ENCODE measurements at places on chromosomes 4 and X.
A peak's percentile ranks its signal among the peaks of the same experiment; 100 is the strongest.

DNA sequence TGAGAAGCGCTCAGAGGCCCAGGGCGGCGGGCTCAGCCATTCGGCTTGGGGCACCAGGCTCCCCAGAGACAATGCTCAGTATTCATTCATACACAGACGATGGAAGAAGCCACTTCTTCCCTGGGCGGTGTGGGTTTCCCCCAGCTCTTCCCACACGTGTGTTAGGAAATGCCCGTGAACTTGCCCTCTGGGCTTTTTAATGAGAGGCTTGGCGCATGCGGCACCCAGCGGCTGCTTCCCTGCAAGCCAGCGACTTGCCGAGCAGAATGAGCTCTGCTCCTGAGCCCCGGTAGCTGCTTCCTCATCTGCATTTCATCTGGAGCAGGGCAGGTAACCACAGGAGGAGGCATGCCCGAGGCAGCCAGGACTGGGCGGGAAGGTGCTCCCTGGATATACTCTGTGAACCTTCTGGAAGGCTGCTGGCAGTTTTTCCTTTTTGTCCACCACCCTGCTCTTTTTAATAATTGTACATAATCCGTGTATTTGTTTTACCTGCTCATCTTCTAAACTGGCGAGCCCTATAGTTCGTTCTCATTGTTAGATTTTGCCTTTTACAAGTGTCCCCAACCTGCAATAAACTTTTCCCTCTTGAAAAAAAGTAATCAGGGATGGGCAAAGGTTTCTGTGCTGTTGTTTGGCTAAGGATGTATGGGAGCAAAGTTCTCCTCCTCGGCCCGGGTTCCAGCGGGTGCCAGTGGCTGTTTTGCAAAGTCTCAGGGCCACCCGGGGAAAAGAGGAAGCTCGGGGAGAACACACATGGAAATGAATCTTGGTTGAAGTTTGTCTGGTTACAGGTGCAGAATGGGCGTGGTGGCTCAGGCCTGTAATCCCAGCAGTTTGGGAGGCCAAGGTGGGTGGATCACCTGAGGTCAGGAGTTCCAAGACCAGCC, 178.8 kb downstream of the DCLK2 start:
- no peak overlapping the region for H3K27ac ChIP-seq
- peaks cover 13% of the 10 kb centered on the region for H3K36me3 ChIP-seq
- H3K4me3 ChIP-seq, result no peak overlapping the region
- H3K4me1 ChIP-seq, result peaks cover 9% of the 10 kb centered on the region
- H3K27me3 ChIP-seq, result peaks cover 4% of the 10 kb centered on the region
- DNase-seq, result no peak

GRCh38 chr4:37993806-37994205, 33.6 kb downstream of the PTTG2 start:
- peaks cover 14% of the 10 kb centered on the region for H3K4me1 ChIP-seq
- peaks cover 5% of the 10 kb centered on the region for H3K36me3 ChIP-seq
- H3K4me3 ChIP-seq, result no peak overlapping the region
- H3K27ac ChIP-seq, result no peak overlapping the region
- no peak for DNase-seq
- H3K27me3 ChIP-seq, result peaks cover 6% of the 10 kb centered on the region

- no peak overlapping the region for H3K27ac ChIP-seq
- no peaks in the 10 kb centered on the region for H3K27me3 ChIP-seq
- DNase-seq, result no peak
- no peaks in the 10 kb centered on the region for H3K36me3 ChIP-seq
- H3K4me3 ChIP-seq, result no peak overlapping the region
- no peaks in the 10 kb centered on the region for H3K4me1 ChIP-seq
Measured at GRCh38 chr4:97317671-97318070, 825.6 kb downstream of the STPG2 start.

DNA sequence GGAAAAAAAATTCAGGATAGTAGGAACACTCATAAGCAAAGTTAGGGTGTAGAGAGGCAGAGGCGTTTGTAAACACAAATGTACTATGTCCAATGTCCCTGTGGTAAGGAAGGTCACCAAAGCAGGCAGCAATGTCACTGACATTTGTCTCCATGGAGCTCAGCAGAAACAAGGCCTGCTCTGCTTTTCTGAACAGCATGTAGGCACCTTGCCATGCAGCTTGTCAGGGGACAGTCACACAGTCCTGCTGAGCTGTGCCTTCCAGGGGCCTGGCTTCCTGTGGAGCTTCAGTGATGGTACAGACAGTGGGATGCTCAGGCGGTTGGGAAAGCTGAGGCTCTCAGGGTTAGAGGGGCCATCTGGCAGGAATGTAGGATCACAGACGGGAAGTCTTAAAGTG, 74.5 kb upstream of the HS3ST1 start:
- DNase-seq, result peak; percentile 28
- H3K27ac ChIP-seq, result peak overlapping the region; percentile 71
- H3K36me3 ChIP-seq, result no peaks in the 10 kb centered on the region
- H3K27me3 ChIP-seq, result peaks cover 5% of the 10 kb centered on the region

DNA sequence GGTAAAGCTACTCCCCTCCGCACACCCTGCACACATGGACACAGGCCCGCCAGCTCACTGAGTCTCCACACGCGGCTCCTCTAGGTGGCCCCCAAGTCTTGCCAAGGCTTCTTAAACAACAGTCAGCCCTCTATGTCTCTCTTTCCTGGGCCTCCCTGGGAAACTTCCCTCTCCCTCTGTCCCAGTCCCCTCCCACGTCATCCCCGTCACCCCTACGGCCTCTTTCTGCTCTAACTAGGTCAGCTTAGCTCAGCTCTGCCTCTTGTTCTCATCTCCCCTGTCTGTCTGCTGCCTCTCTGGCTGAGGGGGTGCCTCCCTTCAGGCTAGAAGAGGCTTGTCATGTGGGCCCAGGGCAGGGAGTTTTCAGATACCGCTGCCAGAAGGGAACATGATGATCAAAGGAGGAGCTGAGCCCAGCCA, 38.8 kb downstream of the SEPTIN6 start:
- H3K27me3 ChIP-seq, result peaks cover 10% of the 10 kb centered on the region
- H3K4me3 ChIP-seq, result no peak overlapping the region
- no peak overlapping the region for H3K27ac ChIP-seq
- H3K4me1 ChIP-seq, result peaks cover 5% of the 10 kb centered on the region
- DNase-seq, result no peak

GRCh38 chrX:46447384-46447783, 97.8 kb downstream of the ZNF674 start:
- H3K27me3 ChIP-seq, result no peaks in the 10 kb centered on the region
- no peaks in the 10 kb centered on the region for H3K36me3 ChIP-seq
- peak overlapping the region; percentile 59 for H3K27ac ChIP-seq
- no peak for DNase-seq

- peaks cover 4% of the 10 kb centered on the region for H3K27me3 ChIP-seq
- H3K27ac ChIP-seq, result no peak overlapping the region
- H3K36me3 ChIP-seq, result no peaks in the 10 kb centered on the region
- DNase-seq, result no peak
Measured at GRCh38 chr4:110310795-110311194, 112.4 kb upstream of the ELOVL6 start.

- peaks cover 19% of the 10 kb centered on the region for H3K4me1 ChIP-seq
- peak; percentile 37 for DNase-seq
- no peaks in the 10 kb centered on the region for H3K36me3 ChIP-seq
- peaks cover 3% of the 10 kb centered on the region for H3K27me3 ChIP-seq
- peak overlapping the region; percentile 72 for H3K4me3 ChIP-seq
Measured at GRCh38 chrX:100413229-100413628, 3.2 kb upstream of the PCDH19 start.

DNA sequence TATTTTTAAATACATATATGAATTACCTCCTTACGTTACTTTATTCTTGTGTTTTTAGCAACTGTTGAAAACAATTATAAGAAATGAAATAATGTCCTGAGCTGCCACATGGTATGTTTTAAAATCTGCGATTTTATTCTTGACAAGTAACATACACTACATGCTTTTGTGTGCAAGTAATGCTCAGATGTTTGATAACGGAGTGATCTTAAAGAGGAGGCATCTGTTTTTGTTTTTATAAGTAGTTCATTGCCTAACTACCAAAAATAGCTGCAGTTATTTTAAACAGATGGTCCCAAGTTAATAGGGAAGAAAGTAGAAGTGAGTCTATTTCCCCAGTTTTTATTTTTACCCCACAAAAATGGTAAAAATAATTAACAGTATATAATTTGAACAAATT, 55.2 kb downstream of the GAB1 start:
- peaks cover 45% of the 10 kb centered on the region for H3K4me1 ChIP-seq
- no peaks in the 10 kb centered on the region for H3K36me3 ChIP-seq
- H3K4me3 ChIP-seq, result no peak overlapping the region
- no peak for DNase-seq
- no peak overlapping the region for H3K27ac ChIP-seq

- H3K36me3 ChIP-seq, result peaks cover under 1% of the 10 kb centered on the region
- no peak overlapping the region for H3K27ac ChIP-seq
- H3K27me3 ChIP-seq, result peaks cover 3% of the 10 kb centered on the region
- DNase-seq, result no peak
- peaks cover 7% of the 10 kb centered on the region for H3K4me1 ChIP-seq
- no peak overlapping the region for H3K4me3 ChIP-seq
Measured at GRCh38 chrX:152901816-152902501, 4.1 kb downstream of the ZNF185 start.

DNA sequence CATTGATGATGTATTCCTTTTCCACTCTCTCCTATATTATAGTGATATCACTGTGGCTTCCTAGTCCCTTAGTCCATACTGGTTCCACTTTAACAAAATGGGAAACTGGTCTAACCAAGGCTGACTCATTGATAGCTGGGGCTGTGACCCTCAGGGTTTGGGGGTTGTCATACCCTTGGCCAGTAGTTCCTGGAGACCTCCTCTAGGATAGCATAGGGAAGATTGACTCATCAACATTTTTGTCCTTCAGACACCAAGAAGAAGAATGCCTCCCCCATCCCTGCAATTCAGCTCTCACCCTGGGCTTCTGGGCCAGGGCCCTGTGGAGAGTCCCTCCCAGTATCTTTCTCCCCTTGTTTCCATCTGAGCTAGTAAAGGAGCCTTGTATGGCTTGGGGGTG, 68.8 kb upstream of the PRPS1 start:
- no peak overlapping the region for H3K4me3 ChIP-seq
- H3K27me3 ChIP-seq, result no peaks in the 10 kb centered on the region
- H3K36me3 ChIP-seq, result no peaks in the 10 kb centered on the region
- peaks cover 8% of the 10 kb centered on the region for H3K4me1 ChIP-seq

GRCh38 chr4:71732706-71733105, 51.2 kb downstream of the GC start:
- peaks cover 4% of the 10 kb centered on the region for H3K27me3 ChIP-seq
- peaks cover 7% of the 10 kb centered on the region for H3K4me1 ChIP-seq
- H3K4me3 ChIP-seq, result no peak overlapping the region
- DNase-seq, result no peak
- no peaks in the 10 kb centered on the region for H3K36me3 ChIP-seq

GRCh38 chr4:71962622-71963264, 69.1 kb upstream of the NPFFR2 start:
- H3K4me1 ChIP-seq, result no peaks in the 10 kb centered on the region
- H3K36me3 ChIP-seq, result no peaks in the 10 kb centered on the region
- no peak overlapping the region for H3K27ac ChIP-seq
- H3K27me3 ChIP-seq, result no peaks in the 10 kb centered on the region
- no peak for DNase-seq
- H3K4me3 ChIP-seq, result no peak overlapping the region

DNA sequence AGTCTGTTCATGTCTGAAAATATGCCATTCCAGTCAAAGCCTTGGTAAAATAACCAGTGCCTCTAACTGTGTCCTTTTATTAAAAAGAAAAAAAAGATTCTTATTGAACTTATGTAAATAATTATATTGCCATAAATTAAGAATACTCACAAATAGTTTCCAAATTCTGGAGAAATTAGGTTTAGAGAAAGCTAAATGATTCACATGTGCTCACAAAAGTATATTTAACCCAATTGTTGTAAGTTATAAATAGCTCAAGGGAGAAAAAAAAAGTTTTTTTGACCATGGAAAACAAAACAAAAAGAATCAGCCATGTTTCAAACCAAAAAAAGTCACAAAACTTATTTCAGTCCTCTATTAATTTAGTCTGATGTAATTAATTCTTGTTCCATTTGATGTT, 25.3 kb upstream of the HERC6 start:
- no peak for DNase-seq
- H3K27me3 ChIP-seq, result peaks cover 2% of the 10 kb centered on the region
- H3K36me3 ChIP-seq, result no peaks in the 10 kb centered on the region
- no peaks in the 10 kb centered on the region for H3K4me1 ChIP-seq
- no peak overlapping the region for H3K4me3 ChIP-seq
- no peak overlapping the region for H3K27ac ChIP-seq

DNA sequence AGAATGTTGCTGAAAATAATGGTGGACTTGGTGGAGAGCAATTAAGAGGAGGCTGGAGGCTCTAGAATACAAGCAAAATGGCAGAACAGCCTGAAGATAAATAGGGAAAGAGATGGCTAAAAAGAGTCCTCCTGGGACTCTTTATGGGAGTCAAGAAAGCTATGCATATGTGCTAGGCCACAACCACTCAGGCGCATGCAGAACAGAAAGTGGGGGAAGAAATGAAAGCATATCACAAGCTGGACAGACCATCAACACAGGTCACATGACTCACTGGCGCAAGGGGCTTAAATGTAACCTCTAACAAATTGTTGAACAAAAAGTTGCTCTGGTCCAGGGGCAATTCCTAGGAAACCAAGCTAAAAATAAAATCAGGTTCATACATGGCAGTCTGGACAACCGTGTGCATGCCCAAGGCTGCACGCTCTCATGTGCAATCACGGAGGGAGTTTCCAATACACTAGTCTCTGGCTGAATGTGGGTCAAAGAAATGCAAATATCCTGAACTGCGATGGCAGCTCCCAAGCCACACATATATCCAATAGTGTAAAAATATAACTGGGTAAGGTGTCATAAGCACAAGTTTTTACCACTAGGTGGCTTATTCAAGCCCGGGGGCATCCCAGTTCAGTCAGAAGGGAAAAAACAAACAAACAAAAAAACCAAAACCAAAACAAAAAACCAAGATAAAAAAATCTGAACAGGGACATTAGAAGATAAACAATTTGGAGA, 45.4 kb downstream of the ZNF711 start:
- no peaks in the 10 kb centered on the region for H3K36me3 ChIP-seq
- DNase-seq, result no peak
- H3K4me3 ChIP-seq, result no peak overlapping the region

DNA sequence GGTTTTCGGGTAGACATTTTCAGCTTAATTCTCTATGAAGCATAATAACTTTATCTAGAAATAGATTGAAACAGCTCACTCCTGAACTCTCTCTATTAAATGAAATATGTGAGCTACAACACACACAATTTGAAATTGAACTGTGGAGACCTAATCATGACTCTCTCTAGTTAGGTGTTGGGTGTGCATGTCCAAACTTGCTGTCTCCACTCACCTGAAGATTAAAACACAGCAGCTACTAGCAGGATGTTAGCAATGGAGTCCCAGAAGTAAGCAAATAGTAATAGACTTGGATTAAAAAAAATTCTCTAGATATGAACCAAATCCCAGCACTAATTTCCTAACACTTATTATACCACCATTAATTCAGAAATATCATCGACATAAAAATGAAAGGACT, 173.1 kb downstream of the FSTL5 start:
- H3K4me1 ChIP-seq, result no peaks in the 10 kb centered on the region
- DNase-seq, result no peak
- no peaks in the 10 kb centered on the region for H3K27me3 ChIP-seq
- no peaks in the 10 kb centered on the region for H3K36me3 ChIP-seq
- H3K27ac ChIP-seq, result no peak overlapping the region

GRCh38 chrX:68584221-68584620, 63.2 kb upstream of the STARD8 start:
- no peak overlapping the region for H3K4me3 ChIP-seq
- no peaks in the 10 kb centered on the region for H3K4me1 ChIP-seq
- no peaks in the 10 kb centered on the region for H3K27me3 ChIP-seq
- no peak for DNase-seq
- no peaks in the 10 kb centered on the region for H3K36me3 ChIP-seq
- H3K27ac ChIP-seq, result no peak overlapping the region

Measured in glutamatergic neuron (in vitro differentiated cells).